ENCODE measurements at places on chromosomes 7 and 10.

GRCh38 chr10:130049987-130050386 is 60.6 kb downstream of the C10orf143 start:
- no peak for DNase-seq

DNA sequence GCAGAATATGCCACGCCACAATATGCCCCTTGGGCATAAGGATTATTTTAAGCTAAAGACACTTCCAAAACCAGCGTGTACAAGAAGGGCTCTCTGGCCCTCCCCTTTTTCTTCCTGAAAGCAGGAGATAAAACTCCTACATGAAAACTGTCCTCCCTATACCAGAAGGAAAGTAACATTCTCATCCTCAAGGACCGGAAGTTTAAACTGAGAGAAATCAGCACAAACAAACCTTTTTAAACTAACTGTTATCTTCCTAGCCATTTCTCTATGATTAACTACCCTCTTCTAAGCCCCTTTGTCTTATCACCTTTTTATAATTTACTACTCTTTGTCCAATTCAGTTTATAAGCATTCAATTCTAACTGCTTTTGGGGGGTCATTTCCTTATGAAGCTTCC is 16.4 kb upstream of the RAPGEF5 start:
- no peak for DNase-seq

DNA sequence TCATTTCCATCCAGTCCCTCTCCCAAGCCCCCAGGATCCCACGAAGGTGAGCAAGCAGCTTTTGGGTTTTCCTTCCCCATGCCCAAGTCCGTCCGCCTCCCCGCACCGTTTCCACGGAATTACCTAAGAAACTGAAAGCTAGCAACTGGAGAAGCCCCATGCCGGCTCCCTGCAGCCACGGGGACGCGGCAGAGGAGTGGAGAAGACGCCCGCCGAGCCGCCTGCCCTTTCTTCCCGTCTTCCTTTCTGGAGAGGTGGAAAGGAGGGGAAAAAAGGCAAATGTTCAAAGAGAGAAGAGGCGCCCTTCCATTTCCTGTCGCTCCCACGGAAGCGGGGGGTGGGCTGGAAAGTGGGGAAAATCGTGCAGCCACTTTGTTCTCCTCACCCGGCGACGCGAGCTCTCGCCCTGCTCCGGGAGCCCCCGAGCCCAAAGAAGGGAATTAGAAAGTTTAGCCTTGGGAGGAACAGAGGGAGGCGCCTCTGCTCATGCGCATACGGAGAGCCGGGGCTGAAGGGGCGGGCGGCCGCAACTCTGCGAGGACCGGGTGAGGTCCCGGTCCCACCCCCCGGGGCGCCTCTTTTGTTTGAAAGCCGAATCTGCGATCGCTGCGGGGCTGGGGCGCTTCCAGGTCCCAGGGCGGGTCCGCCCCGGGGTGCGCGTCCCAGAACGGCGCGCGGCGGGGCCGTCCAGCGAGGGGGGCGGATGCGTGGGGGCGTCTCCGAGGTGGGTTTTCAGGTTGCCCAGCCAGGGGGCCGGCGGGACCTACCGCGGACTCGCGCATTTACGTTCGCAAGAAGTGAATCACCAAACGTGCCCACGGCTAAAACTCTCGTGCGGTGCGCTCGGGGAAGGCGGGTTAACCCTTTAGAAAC is at the start of gene LAMB1:
Gene LAMB1 (minus strand): TSS at position 436 of the 873 bp plus-strand sequence. CDS start 276 bp downstream, at position 160.
- DNase-seq, result peak; percentile 59

DNA sequence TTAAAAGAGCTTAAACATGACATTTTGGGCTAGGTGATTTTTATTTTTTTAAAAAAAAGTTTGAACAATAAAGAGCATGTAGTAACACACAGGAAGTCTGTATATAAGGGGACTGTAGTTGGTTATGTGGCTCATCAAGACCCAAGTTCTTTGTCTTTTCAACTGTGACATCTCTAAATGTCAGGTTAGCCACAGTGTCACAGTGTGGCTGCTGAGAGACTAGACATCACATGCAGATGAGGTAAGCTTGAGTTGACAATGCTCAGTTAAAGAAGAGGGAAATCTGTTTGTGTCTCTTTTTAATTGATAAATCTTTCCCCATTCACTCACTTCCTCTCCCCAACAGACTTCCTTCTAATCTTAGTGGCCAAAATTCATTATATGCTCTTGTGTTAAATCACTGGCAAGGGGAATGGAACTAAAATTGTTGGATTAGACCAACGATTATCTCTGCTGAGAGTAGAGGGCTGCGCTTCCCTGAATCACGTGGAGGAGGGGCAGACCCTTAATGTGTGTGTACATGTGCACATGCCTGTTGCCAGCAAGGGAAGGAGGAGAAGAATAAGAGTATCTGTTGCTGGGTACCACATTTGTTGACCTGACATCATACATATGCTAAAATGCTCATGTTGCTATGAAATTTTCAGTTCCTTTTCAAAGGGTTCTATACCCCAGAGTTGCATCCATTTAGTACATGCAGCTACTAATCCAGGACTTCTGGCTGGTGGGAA is 78.3 kb downstream of the MMRN2 start:
- no peak for DNase-seq

- no peak for DNase-seq
These were observed 47.5 kb downstream of the ZNF680 start for GRCh38 chr7:64515330-64515729.

DNA sequence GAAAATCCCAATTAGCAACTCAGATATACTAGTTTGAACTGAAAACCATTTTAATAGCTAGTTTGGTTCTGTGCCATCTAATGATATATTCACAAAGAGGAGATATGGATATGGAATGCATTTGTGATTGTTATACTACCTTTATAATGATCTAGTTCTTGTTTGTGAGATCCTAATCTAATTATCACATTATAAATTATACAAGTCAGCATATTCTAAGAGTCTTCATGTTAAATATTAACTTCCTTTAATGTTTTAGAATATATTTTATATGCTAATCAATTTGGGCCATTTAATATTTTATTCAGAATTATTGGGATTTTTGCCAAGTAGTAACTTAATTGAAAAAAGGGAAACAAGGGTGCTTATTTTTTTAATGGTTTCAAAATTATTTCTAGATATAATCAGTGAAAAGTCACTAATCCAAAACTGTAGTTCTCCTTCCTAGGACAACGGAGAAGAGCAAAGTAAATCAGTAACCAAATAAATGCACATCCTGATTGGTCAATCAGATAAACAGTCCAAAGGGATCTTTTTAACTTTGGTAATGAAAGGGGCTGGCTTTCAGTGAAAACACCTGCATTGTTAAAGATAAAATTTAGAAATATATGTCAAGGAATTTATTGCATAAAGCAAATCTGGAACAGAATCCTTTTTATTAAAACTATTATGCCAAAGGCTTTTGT is 173.9 kb upstream of the MEOX2 start:
- DNase-seq, result no peak

- no peak for DNase-seq
These were observed 56.0 kb upstream of the NEBL start for GRCh38 chr10:20953120-20953519.

DNA sequence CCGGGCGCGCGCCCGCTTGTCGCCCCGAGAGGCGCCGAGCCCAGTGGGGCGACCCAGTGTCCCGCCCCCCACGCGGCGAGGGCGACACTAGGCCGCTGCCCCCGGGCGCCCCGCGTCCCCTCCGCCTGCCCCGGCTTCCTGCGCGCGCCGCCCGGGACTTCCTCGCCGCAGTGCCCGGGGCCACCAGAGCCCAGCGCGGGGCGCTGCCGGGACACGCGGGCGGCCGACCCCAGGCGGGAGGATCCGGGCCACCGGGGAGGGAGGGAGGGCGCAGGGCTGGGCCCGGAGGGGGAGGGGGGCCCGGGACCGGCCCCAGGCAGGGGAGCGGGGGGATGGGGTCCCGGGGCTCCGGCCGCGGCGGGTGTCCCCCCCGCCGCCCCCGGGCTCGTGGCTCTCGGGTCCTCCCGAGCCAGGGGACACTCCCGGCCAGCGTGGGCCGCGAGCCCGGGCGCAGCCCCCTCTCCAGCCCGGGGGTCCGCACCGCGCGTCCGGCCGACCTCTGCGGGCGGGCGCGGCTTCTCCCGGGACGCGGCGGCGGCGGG is 435 bp upstream of the PWWP2B start:
- no peak for DNase-seq

DNA sequence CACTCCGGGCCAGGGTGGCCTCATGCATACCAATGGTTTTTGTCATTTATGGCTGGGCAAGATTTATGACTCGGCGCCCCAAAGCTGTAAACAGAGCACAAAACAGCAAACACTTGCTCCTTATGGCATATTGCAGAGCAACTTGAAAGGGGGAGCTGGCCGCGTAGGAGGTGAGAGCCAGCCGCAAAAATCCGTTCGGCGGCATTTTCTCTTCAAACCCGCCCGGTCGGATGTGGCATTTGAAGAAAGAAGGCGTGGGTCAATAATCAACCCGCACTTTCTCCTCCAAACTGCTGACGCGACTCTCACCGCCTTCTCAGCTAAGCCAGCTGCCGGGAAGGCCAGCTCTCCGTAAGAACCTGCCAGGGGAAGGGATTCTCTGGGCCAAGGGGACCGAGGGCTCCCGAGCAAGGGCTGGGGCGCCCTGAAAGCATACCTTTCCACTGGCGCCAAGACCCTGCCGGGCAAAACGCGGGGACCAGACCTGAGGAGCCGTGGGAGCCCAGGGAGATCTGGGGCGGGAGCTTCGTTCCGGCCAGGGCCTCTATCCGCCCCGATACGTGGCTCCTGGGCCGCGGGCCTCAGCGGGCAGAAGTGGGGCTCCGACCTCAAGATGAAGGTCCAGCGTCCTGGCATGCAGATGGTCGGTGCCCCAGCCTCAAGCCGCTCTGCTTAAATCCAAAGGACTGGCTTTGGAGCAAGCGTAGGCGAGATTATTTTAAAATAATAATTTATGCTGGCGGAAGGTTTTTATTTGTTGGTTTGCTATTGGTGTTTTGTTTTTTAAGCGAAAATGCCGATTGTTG is 12.9 kb upstream of the HOXA2 start:
- DNase-seq, result no peak

DNA sequence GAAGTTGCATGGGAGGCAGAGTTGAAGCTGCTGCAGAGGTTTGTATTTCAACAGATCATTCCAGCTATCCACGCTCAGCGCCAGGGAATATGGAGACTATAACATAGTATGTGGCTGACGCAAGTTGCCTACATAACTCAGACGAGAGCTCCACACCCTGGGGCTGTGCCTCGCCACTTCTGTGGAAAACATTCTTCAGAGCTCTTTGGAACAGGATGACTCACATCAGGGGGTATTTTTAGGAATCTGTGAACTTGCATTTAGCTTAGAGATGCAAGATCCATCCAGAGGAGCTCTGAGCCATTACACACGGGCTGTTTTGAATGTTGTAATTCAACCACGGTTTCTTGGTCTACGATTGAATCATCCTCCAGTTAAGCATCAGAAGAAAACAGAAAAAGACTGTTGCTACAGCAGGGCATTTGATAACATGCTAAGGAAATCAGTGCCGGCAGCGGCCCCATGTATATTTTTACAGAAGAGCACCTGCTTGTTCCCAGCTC is 481.5 kb upstream of the AKR1E2 start:
- no peak for DNase-seq

- peak; percentile 57 for DNase-seq
These were observed 41.7 kb upstream of the DUSP5 start for GRCh38 chr10:110456046-110456445.

DNA sequence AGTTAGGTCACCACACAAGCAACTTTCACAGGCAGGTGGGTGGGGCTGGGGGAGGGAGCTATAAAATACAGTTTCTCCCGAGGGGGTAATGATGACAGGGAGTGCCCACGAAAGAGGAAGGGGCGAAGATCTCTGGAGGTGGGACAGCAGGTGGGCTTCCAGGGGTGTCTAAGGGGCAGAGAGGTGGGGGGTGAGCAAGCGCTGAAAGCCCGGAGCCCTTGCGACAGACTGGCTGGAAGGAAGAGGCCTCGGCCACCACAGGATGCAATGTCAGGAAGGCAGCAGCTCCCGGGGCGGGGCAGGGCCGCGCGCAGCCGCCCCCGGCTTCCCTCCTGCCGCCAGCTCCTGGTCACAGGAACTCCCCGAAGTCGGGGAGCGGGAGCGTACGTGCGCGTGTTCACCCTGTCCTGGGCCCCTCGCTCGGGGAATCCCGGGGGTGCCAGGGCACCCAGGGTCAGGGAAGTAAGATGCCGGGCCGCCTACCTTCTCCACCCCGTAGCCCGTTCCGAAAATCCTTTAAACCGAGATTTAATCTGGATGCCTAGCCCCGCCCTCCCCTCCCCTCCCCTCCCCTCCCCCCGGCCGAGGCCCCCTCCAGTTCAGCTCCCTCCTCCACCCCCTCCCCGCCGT is 105.2 kb upstream of the PPIF start:
- DNase-seq, result peak; percentile 80

DNA sequence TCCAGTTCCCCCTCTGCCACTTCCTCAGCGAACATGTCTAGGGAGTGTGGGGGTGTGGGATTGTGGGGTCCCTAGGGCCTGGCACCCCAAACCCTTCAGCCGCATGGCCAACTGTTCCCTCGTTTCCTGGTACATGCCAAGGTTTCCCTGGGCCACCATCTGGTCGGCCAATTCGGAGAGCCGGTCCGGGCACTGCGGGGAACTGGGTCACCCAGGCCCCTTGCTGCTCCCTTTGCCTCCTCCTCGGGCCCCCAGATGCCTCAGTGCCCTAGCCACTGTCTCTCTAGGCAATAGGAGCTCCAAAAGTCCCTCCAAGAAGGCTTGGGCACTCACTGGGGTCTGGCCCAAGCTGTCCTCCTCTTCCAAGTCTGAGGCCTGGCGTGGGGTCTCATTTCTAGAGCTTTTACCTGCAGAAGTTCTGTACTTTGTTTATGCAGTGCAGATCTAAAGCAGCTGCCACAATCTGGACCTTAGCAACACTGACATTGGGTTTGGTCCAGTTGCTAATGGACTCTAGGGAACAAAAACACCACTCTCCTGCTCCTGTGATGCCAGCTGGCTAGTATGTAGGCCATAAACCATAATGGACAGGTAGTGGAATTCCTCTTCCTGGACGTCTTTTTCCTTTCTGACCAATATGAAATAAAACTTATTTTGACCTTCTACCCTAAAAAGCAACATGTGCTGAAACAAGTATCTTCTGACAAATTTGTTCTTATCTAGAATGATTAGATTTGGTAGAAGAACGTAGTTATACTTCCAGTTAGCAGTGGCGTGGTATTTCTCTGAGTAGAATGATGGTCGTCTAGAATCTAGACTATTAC is 172.9 kb downstream of the LRRC4 start:
- DNase-seq, result peak; percentile 57

GRCh38 chr7:2237109-2237602 is 4.4 kb upstream of the MAD1L1 start:
- no peak for DNase-seq

DNA sequence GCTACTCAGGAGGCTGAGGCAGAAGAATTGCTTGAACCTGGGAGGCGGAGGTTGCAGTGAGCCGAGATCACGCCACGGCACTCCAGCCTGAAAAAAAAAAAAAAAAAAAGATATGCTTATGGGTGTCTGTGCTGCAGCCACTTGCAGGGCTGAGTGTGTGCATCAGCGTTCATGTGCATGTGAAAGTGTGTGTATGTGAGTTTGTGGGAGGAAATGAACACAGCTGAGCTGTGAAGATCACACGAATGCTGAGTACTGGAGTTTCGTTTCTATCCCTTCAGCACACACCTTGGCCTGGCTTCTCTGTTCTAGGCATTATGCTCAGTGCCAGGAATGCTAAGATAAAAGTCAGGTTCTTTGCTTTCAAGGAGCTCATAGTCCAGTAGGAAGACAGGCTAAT is 12.0 kb upstream of the SVOPL start:
- no peak for DNase-seq

- no peak for DNase-seq
These were observed 506.4 kb upstream of the C7orf33 start for GRCh38 chr7:148084138-148084537.
